SK-N-DZ (cell line): ENCODE measurements at places on chromosomes 3 and 15.

DNA sequence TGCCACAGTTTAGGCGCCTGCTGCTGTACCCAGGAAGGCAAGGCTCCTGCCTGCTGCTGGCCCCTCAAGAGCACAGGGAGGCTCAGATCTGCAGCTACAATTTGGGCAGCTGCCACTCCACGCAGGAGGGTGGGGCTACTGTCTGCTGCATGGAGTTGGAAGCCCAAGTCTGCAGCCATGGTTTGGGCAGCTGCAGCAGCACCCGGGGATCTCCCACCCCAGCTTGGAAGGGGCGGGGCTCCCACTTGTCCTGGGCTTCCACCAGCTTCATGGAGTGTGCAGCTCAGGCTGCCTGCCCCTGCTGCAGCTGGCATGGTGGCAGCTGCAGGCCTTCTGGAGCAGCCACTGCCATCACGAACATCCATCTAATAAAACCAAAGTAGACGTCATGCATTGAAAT lies 512.9 kb downstream of the PYDC2 start:
- DNase-seq = no peak

DNA sequence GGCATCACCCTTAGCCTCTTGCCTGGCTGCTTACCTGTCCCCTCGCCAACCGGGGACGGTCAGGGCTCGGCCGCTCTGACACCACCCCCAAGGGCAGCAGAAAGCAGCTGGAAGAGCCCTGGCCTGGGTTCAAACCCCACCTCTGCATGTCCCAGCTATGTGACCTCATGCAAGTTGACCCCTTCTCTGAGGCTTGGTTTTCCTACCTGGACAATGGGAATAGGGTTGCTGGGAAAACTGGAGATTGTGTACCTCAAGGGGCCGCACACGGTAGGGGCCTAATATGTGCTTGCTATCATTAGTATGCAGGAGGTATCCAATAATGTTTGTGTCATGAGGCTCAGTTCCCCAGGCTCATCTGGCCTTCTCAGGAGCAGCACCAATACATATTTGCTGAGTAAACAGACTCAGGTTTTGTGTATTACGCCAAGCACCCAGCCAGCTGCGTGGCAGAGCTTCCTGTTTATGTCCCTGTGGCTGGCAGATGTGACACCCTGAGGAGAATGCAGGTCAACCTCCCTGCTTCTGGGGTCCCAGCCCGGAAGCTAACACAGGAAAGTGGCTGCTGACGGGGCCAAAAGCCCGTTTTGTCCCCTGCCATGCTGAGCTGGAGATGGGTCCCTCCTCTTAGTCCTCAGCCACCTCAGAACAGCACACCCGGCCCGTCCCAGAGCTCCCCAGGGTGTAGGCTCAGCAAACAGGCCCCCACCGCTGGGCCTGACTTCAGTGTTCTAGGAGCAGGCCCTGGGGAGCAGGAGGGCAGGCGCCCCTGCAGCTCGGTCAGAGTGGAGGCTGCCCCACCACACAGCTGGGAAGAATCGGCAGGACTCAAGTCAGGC lies 29.7 kb downstream of the PLXND1 start:
- DNase-seq = no peak

DNA sequence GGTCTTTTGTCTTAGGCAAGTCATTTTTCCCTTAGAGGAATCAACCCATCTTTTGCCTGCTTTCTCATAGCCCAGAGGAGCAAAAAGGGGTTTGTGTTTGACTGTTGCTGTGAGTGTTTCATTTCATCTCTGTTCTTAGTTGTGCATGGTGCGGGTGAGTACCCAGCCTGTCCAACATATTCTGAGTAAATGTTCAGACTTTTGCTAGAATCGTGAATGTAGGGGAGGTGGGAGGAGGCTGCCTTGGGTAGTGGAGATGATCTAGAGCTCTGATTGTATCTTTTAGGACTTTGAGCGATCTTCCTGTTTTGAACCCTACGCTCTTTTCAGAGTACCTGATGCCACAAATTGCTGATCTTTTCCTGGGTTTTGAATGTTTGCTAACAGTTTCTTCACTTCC lies 123.1 kb downstream of the ZNF609 start:
- no peak for DNase-seq

- DNase-seq = no peak
Measured at GRCh38 chr3:13451301-13451673, 28.8 kb upstream of the HDAC11 start.

DNA sequence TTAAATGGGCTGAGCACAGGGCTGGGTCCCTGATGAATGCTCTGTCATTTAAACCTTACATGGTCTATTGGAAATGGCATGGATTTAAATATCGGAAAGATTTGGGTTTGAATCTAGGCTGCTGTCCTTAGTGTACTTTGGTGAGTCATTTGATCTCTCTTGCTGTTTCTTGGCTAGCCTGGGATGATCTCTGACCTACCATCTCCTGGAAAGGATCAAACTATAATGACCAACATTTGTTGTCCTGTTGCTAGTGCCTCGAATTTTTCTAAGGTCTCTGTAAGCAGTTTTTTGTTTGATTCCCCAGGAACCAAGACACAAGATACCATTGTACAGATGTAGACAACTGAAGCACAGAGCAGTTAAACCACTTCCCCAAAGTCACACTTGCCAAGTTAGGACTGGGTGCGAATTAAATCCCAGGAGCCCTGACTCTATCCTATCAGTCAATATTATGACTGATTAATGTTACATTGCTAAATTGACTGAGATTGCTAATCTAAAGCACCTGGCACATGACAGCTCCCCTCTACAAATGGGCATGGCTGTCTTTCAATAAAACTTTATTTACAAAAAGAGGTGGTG lies 244.9 kb upstream of the MCTP2 start:
- no peak for DNase-seq
